Stimulated activated CD8-positive, alpha-beta memory T cell treated with anti-CD3 and anti-CD28 coated beads, Interleukin-2, amount 100 ng/mL, for 48 hours (primary cell): ENCODE measurements at places on chromosomes 2 and 18.

- no peak for DNase-seq
Measured at GRCh38 chr2:175136334-175137215, 31.4 kb downstream of the ATF2 start.

DNA sequence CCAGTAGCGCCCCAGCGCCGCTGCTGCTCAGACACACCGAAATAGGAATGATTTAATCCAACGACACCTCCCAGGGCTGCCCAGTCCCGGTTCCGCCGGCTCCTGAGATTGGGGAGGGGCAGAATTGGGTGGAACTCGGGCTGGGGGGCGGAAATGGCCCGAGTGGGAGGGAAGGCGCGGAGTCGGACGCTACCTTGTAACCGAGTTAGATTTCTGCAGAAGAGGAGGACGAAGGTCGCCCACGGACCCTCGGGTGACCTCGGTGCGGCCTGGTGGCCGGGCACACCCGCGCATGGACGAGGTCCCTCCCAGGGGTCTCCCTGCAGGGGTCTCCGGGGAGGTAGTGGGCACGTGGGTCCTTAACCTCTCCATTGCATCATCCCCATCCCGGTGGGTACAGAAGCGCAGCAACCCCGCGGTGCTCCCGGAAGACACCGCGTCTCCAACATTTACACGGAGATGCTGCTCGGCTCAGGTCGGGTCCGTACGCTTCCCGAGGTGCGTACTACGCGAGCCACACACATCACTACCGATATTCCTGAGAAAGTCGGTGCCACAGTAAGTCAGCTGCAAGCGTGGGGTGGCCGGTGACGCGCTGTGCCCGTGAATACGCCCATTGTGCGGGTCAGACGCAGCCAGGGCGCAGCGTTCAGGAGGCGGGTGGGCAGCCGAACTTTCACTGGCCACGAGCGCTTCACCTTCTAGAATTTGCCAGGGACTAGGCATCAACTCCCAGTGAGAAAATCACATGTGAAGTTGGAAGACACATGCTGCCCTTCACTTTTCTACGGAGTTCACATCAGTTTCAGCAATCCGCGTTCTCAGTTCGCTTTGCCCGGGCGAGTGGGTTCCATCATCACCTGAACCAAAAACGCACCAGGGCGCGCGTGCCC, 3.0 kb downstream of the ZNF516 start:
- no peak for DNase-seq

- no peak for DNase-seq
Measured at GRCh38 chr2:25692143-25692542, 18.8 kb upstream of the DTNB start.

DNA sequence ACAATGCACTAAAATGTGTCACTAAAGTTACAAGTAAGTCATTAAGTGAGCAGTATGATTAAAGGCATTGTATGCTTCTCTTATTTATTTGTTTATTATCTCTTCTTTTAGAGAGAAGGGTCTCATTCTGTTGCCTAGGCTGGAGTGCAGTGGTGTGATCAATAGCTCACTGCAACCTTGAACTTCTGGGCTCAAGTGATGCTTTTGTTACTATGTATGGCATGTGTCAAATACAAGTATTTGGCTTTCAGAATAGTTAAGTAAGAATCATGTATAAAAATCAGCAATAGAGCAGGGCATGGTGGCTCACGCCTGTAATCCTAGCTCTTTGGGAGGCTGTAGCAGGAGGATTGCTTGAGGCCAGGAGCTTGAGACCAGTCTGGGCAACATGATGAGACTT, 15.8 kb upstream of the AAK1 start:
- no peak for DNase-seq

GRCh38 chr2:51528156-51528555, 496.2 kb upstream of the NRXN1 start:
- DNase-seq: no peak

DNA sequence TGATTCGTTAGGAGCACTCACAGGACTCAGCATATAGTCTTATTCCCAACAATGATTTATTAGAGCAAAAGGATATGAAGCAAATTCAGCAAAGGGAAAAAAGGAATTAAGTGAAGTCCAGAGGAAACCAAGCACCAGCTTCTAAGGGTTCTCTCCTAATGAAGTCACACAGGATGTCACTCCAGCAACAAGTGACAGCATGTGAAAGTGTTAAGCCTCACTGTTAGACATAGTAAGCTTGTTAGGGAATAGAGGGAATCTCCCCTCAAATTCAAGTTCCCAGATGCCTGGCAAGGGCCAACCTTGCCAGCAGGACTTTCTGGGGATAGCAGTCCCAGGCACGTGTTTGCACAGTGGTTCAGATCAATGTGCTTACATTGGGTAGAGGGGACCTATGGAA, 4.4 kb upstream of the SLC30A6 start:
- no peak for DNase-seq

DNA sequence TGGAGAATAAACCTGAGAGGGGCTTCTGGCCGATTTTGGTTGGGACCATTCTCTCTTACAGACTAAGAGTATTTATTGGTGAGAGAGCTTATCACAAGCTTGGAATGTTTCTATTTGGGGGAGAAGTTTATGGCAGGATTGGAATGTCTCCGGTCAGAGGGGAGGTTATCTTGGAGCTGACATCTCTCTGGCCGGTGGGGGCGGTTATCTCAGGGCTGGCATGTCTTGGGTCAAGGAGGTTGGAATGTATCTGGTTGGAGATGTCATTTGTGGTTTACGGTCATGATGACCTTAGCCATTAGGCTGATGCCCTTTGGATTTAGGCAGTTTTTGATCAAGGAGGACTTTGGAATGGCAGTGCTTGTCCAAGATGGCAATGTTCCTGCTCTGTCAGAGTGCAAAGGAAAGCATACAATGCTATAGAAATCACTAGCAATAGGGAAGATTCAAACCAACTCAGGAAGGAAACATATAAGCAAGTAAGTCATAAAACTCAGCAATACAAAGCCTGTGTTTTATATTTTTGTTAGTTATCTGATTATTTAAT, 362.4 kb upstream of the LRATD1 start:
- DNase-seq: no peak

GRCh38 chr2:116809109-116809508, 1005.4 kb upstream of the DDX18 start:
- DNase-seq: no peak

- no peak for DNase-seq
Measured at GRCh38 chr2:227696990-227697679, 20.7 kb downstream of the SLC19A3 start.

- DNase-seq: no peak
Measured at GRCh38 chr2:148914463-148914862, 39.4 kb downstream of the KIF5C start.

DNA sequence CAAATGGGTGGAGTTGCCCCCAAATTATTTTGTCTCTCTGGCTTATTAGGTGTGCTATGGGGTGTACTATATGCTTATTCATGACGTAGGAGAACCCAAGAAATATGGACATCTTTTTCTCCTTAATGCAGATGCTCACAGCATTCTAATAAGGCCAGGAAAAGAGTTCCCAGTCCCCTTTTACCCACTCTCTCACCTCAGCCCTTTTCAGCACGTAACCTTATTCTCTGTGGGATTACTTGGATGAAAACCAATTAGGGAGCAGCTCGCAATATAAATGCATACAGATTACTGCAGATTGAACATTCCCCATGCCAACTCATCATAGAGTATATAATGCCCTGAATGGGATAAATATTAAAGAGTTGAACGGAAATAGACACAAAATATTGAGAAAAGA, 891.2 kb upstream of the POU3F3 start:
- DNase-seq: no peak

DNA sequence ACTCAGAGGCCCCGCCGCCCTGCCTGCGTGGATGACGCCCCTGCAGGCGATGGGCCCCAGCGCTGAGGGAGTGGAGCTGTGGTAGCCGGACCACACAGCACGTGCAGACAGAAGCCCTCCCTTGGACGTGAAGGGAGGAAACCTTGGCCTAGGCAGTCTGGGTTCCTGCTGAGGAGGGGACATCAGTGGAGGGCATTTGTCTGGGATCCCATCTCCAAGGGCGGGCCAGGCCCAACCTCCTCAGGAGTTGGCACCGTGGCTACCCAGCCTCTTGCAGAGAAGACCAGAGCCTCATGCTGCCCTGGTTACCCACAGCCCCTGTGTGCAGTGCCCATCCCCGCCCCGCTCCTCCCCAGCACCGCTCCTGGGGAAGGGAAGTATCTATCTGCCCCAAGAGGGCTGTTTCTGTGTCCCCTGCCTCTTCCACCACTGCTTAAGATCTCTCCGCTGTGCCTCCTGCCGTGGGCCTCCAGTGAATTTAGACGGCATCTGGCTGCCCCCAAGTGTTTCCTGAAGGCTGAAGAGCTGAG, 241.8 kb downstream of the KLHL29 start:
- no peak for DNase-seq

GRCh38 chr18:11785444-11786055, 65.7 kb upstream of the CHMP1B start:
- DNase-seq: no peak

DNA sequence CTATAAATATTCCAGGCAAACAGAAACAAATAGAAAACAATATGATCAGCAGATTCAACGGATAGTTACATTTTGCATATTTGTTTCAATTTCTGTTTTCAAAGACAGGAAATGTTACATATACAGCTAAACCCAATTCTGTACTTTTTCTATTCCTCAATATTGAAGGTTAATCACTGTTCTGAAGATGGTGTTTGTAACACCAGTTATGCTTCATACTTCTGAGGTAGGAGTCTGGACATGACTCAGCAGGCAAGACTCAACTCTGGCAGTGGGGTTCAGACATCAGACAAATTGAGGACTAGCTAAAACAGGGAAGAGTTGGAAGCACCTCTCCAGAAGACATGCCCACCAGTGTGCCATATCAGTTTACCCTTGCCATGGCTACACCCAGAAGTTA, 16.6 kb downstream of the SERPINB13 start:
- DNase-seq: no peak

GRCh38 chr2:26529406-26530239, 51.7 kb upstream of the OTOF start:
- DNase-seq: no peak

- no peak for DNase-seq
Measured at GRCh38 chr18:38883111-38883510, 1317.5 kb upstream of the CELF4 start.

DNA sequence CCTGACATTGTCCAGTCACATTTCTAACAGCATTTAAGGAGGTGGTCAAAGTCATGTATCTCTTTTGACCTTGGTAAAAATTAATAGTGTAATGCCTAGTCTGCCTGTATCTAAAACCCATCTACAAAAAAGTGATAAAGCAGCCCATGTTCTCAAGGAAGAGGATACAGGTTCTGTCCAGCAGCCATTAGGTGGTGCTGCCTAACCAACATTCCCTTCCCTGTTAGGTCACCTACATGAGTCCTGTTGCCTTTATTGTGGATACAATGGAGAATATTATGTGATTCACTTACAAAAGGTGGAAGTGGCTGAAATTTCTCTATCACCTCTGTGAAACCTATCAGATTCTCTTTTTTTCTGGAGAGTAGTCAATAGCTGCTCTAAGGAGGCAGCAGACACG, 52.5 kb downstream of the AQP4 start:
- DNase-seq: no peak

DNA sequence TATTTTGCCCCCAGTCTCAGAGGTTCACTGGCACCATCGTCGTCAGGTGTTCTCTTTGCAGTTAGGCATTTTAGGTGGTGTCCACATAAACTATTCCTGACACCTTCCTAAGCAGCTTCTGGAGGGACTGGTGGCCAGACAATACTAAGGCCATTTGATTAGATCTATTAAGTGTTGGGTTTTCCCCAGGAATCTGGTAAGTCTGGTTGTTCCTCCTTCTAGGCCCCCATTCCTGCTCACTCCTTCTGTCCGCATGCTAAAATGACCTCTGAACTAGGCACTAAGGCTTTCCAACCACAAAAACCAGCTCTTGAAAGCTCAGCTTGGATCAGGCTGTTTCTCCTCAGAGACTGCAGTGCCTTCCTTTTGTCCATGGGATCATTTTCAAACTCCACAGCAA, 100.7 kb downstream of the MGAT5 start:
- no peak for DNase-seq

GRCh38 chr2:182593394-182593975, 122.6 kb upstream of the DNAJC10 start:
- no peak for DNase-seq

- DNase-seq: no peak
Measured at GRCh38 chr2:144210076-144210475, 309.8 kb downstream of the ZEB2 start.

- no peak for DNase-seq
Measured at GRCh38 chr2:126644630-126645191, 11.2 kb upstream of the GYPC start.

DNA sequence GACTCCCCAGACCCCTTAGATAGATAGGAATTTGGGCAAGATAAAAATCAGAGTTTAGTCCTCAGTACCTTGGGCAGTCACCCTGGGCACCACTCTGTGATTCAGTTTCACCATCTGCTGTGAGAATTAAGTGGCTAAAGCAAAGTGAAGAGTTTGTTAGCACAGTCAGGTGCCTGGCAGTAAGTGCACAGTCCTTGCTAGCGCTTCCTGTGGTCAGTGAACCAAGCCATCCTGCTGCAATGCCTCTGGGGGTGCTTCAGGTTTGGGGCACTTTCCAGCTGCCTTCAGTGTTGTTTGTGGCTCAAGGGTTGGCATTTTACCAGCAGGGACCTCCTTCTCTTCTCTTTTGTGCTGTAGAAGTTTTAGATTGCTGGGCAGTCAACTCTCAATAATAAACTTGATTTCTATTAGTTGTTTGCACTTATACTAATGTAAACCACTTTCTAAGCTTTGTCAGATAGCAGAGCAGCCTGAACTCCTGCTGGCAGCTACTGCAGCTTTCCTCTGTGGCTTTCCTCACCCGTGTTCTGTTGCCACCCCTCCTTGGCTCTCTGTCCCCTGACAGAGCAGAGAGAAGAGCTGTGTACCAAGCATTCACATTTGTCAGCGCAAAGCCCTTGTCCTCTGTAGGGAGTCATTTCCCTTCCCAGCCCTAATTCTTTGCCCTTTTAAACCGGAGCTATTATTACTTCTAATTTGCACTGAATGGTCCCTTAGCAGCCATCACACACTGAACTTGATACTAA, 48.4 kb upstream of the RMP24 start:
- DNase-seq: no peak

DNA sequence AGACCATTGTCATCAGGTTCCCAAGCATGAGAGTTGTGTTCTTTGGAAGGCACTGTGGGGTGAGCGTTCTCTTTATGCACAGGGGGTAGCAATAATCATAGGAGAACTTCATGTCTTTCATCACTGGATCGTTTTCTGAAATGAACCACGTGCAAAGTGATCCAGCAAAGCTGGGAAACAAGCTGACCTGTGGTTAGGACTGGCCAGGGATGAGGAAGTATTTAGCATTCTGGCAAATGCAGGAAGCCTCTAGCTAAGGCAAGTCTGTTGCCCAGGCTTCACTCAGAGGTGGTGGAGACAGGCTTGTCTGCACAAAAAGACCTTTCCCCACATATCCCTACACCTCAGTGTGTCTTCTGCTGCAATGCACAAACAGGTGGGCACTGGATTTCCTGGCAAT, 58.6 kb downstream of the MMADHC start:
- no peak for DNase-seq

GRCh38 chr2:27060323-27060722, 8.9 kb downstream of the AGBL5 start:
- DNase-seq: no peak

DNA sequence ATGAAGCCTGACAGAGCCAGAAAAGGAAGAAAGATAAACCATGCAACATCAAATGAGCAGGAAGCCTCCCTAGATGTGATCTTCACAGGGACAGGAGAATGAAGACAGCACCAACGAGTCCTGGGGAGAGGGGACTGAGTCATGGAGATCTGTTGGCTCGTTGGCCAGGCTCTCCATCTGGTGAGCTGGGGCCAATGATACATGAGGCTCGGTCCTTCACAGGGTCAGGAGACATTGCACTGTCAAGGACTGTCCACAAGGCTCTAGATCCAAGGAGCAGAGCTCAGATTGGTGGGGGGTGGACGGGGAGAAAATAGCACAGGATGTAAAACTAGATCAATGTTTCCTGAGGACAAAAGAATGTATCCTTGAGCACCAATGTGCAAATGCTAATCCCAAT, 735 bp downstream of the CD207 start:
- DNase-seq: no peak
